ENCODE measurements at places on chromosomes 1 and 21. TPM values are rescaled to one million over a fixed set of nuclear protein-coding genes. Genes with fewer than 3 reads are reported as not detected.

- DNase-seq, result no peak
These were observed 32.8 kb downstream of the INTS7 start for GRCh38 chr1:212002536-212002935.

GRCh38 chr1:54786778-54787177 is 14.3 kb downstream of the TTC22 start:
- no peak for DNase-seq

DNA sequence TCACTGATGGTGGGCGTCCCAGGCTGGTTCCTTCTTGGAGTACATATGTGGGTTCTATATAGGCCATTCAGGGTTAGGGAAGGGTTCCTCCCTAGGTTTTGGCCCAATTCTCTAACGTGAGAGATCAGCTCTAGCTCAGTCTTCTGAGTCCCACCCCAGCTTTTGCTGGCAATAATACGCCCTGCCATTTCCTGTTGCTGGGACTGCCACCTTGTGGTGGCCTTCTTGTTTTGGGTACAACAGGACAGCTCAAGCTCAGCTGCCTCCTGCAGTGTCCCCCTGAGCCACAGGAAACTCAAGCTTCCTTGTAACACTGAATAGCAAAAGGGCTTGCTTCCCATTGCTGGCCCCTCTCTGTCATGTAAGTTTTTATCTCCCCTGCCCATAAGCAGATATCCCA is 77.8 kb downstream of the BACH1 start:
- DNase-seq, result no peak

- no peak for DNase-seq
These were observed 163.6 kb downstream of the ST6GALNAC3 start for GRCh38 chr1:76238094-76238628.

The MTX1 gene
- total RNA-seq, result 84.3 TPM

DNA sequence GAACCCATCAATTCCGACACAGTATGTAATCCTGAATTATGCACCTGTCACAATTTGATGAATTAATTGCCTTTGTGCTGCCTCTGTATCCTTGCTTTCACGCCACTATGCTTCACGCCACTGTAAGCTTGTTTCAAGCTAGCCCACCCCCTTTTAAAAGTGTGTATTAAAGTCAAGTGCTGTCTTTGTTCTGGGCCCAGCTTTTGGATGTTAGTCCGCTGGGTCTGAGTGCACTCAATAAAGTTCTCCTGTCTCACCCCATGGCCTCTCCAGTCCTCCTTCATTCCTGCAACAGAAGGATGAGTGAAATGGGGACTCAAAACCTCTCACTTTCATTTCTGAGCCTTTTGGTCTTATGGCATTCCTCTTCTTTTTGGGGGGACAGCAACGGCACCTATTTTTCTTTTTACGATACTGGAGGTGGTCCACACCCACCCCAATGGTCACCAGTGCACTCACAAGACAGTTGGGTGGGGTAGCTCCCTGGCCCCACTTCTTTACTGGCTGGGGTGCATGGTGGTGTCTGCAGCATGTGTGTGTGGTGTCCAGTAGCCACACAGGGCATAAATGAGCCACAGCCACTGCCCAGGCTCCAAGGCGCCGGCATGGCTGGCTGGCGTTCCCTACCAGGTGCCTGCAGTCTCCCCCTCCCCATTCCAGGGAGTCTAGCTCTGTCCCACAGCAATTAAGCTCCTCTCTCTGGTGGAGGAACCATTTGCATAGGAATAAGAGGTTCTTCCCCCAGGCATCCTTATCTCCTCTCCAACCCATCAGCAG is 1.8 kb downstream of the THEM4 start:
- no peak for DNase-seq

DNA sequence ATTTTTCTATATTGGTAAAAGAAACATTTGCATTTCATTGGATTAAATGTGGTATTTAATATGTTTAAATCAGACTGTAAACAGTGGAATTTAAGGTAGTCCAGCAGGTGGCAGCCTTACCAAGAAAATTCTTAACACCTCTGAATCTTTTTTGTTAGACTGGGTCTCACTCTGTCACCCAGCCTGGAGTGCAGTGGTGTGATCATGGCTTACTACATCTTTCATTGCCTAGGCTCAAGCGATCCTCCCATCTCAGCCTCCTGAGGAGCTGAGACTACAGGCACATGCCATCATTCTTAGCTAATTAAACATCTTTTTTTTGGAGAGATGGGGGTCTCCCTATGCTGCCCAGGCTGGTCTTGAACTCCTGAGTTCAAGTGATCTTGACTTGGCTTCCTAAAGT is 98.8 kb downstream of the RABGAP1L start:
- DNase-seq, result peak; percentile 18

The OR2T2 gene
- not detected for total RNA-seq

The RNF186 gene
- total RNA-seq, result not detected

The DYNLT5 gene
- total RNA-seq, result not detected

- no peak for DNase-seq
These were observed 184.9 kb upstream of the ATP1B1 start for GRCh38 chr1:168921629-168922028.

DNA sequence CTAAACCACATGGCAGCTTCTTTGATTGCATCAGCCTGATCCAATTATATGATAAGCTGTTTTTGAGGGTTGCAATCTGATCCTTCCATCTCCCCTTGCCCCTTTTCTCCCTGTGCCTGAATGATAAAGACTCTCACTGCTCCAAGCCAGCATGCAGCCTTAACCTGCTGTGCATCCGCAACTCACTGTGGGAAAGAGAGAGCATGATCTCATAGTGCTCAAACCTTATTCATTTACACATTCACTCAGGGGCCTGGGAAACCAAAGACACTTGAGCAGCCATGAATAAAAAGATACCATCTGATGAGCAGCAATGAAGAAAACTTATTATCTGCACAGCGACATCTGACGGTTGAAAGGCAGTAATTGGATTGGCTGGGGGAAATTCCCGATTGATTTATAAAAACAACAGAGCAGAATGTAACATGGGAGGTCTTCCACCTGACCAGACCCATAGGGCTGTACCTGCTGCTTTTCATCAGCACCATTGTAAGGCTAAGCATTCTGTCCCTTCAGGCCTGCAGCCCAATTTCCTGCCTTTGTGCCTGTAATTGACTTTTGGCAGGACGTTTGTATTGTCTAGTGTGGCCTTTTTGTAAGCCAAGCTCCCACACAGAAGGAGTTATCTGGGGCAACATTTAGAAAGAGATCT is 62.5 kb downstream of the KIAA0040 start:
- no peak for DNase-seq

DNA sequence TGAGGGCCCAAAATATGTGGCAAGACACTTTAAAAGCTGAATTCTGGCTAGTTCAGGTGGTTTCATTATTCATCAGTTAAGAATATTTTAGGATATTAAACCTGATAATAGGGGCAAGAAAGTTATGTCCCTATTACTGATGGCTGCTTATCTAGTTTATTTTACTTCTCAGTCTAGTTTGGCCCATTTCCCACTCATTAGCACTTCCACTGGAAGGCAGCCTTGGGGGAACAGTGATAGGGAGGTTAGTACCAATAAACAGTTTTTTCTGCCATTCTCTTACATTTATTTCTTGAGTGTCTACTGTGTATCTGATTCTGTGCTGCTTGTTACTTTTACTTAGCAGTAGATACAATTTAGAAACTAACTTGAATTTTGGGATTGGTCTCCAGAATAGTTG is 9.0 kb downstream of the PPP1R12B start:
- DNase-seq, result no peak

GRCh38 chr1:161885003-161885402 is 118.9 kb downstream of the ATF6 start:
- DNase-seq, result no peak

DNA sequence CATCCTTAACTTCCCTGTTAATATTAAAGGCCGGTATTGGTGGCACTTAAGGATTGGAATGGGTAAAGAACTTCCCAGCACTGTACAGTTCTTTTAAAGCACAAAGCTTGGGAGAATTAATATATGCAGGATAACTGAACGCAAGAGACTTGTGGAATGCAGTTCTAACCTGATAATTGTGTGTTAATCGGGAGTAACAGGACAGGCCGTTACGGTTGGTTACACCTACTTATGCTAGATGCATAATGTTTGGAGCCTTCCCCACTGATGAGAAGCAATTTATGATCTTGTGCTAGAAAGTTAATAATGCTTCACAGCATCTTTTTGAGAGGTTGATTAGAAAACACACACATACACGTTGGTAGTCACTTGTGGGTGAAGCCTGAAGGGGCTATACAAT is 7.0 kb downstream of the CHTOP start:
- no peak for DNase-seq

DNA sequence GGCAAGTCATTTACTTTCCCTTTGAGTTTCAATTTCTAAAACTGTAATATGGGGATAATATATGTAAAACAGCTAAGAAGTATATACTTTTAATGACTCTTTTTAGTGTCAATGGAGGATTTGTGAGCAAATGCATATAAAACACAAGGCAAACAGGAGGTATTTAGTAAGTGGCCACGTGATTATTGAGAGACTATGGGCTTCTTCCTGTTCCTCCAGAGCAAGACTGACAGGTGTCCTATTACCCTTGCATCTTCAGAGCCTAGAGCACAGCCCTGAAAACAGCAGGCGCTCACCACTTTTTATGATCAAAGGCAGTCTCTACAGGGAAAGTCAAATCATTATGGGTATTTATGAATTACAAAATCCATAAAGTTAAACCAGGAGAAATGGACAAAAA is 941 bp upstream of the ROR1 start:
- no peak for DNase-seq

The FMOD gene
- total RNA-seq, result 0.79 TPM

The GBP5 gene
- total RNA-seq, result not detected

GRCh38 chr1:77704736-77705135 is 22.3 kb upstream of the ZZZ3 start:
- DNase-seq, result no peak
